RPMI8226 (cell line): ENCODE measurements at places on chromosomes 7 and 10.

DNA sequence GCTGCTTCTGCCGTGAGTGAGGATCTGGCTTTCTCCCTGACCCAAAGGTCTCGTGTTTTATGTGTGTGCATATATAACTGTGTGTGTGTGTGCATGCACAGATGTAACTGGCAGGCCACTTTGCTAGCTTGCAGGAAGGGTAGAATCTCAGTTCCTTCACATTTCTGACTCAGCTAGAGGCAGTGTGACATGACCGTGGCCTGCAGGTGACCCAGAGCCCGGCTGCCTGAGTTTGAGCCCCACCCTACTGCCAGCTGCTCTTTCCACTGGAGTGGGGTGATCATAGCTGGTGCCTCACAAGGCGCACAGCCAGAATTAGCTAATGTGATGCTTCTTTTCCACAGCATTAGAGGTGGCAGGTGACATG, 9.3 kb upstream of the MYL7 start:
- DNase-seq = peak; percentile 96

- DNase-seq = no peak
These were observed 67.6 kb downstream of the MDFIC start for GRCh38 chr7:114989531-114989930.

DNA sequence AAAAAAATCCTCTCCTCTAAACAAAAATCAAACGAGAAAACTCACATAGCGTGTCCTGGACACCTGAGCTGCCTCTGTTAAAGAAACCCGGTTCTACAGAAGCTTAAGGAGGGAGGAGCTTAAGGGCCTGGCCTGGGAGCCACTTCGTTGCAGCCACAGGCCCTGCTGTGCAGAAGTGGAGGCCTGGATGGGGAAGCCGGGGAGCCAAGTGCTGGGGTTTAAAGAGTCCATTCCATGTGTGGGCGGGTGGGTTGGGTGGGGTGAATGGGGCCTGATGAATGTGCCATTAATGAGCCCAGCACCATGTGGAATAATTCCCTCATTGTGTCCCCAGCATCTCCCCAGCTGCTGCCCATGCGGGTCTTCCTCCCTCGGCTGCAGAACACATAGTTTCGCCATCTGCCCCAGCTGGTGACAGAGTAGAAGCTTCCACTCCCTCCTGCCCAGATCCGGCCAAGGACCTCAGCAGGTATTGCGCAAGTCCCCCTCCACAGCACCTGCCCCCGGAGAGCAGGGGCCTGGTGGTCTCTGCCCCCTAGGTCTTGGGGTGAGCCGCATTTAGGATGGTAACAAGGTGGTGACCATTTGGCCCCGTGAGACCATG, 127.8 kb upstream of the BTBD16 start:
- DNase-seq = no peak

GRCh38 chr10:125629758-125630376, 53.1 kb downstream of the TEX36 start:
- peak; percentile 21 for DNase-seq

DNA sequence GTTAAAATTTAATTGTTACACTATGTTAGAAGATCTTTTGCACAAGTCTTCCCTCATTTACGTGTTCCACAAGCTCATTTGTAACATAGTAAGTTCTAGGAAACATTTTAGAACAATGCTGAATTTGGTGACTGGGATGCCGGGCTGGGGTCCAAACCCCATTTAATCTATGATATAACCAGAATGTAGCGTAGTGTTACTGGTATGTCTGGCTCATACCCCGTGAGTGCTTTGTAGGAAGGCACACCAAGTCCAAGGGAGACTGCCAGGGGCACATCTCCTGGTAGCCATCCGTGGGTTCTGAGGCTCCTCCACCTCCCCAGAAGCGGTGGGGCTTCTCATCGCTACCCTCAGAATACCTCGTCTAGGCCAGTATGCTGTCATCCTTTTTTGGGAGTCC, 21.3 kb upstream of the TMEM236 start:
- no peak for DNase-seq

DNA sequence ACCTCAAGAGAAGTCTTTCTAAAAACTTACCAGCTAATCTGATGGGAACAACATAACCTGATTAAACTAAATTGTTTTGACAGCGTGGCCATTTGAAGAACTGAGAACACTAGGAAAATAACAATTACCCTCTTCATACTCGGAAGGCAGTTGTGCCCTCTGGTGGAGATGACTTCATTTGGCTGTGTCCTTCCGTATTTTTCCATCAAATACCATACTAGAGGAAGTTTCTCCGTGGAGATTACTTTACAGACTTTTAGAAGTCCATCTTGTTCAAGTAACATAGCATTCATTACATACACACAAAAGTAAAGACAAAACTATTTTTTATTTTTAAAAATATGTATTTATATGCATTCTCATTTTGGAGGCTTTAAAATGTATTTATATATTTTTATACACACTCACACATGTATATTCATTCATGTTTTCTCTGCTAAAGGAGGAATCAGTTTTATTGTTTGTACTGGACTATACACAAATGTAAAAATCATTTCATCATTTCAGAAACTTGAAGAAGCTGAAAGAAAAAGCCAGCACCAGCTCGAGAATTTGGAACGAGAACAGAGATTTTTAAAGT, 25.2 kb downstream of the SMNDC1 start:
- peak; percentile 50 for DNase-seq

GRCh38 chr7:47932466-47933037, 15.7 kb downstream of the PKD1L1 start:
- no peak for DNase-seq

DNA sequence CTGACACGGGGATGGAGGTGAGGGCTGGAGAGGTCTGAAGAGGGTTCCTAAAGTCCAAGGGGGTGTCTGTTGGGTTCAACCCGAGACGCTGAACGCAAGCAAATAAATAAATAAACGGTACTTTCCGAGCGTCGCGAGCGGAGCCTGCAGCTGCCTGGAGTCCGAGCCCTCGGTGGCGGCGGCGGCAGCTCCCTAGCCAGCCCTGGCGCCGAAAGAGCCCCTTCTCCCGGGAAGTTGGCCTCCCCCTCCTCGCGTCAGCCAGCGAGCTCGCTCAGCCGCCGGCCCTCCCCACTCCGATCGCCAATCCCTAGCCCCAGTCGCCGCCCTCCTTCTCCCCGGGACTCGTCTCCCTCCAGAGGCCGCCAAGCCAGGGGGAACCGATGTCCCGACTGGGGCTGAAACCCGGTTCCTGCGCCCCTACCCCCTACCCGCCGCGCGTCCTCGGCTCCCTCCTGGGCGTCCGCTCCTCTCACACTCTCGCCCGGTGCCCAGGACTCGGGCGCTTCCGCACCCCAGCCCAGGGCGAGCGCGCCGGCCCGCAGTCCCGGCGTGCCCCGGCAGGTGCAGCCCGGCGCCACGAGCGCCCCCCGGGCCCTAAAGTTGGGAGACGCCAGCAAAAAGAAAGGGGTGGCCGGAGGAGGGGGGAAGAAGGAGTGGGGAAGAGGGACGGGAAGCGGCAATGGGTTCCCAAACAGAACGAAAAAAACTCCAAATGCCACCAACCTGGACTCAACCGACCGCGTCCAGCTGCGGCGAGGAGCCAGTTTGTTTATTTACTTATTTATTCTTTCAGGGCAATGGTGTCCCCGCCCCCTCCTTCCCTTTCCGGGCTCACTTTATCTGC, at the start of gene GFRA1:
GFRA1 (minus strand) TSS at position 767 of the 844 bp plus-strand sequence. CDS start 1,177 bp downstream, outside the sequence.
- no peak for DNase-seq

- DNase-seq = no peak
These were observed 682.2 kb upstream of the ANKRD30A start for GRCh38 chr10:36443233-36443632.

DNA sequence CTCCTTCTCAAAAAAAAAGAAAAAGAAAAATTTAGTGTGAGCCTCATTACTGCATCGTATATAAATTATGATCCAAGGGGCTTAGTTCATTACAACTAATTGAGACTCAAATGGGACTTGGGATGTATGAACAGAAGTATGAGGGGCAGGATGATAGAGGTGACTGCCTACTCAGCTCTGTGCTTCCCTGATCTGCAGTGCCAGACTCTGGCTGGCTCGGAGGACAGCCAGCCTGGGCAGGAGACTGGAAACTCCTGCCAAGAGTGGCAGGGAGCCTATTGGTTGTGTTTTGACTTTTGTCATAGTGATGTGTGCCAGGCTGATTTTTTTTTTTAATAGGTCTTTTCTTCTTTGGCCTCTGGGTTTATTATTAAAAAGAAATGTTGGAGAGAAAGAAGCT, 73.8 kb upstream of the GTF2IRD1 start:
- no peak for DNase-seq

- DNase-seq = no peak
These were observed 26.1 kb downstream of the IL15RA start for GRCh38 chr10:5951167-5951711.

GRCh38 chr7:143120691-143121405, 11.0 kb upstream of the PIP start:
- no peak for DNase-seq

- DNase-seq = no peak
These were observed 48.9 kb upstream of the PFKFB3 start for GRCh38 chr10:6153845-6154244.

DNA sequence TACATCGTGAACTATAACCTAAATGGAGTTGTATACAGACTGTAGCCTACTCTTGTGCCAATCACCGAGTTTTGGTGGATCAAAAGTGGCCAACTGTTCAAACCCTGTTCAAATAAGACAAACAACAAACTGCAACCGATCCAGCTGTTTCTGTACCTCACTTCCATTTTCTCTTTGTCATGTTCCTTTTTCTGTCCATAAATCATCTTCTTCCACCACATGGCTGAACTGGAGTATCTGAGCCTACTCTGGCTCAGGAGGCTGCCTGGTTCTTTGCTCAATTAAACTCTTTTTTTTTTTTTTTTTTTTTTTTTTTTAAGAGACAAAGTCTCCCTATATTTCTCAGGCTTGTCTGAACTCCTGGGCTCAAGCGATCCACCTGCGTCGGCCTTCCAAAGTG, 59.0 kb upstream of the NPVF start:
- DNase-seq = no peak

- DNase-seq = no peak
These were observed 59.8 kb downstream of the CPVL start for GRCh38 chr7:29086545-29086944.

DNA sequence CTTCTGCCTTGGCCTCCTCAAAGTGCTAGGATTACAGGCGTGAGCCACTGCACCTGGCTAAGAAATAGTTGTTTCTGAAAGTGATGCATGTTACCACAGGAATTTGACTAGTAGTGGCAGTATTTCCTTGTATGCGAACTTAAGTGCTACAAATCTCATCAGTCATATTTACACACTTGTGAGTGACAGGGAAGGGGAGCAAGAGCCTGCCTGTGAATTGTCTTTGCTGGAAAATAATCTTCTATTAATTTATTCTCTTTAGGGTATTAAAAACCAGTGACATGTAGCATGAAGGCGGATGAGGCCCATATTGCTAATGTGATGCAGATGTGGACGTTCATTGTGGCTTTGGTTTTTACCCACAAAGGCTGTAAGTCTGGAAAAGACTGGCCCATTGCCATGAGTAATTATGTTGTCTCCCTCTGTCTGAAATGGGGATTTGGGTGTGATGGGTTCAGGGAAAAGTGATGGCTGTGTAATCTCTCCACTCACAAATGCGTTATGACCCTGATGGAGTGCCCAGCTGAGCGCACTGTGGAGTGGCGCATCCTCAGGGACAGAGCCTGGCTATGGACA, 97.6 kb downstream of the CCNY start:
- no peak for DNase-seq

- DNase-seq = no peak
These were observed 212.2 kb downstream of the FAM107B start for GRCh38 chr10:14562218-14563075.

DNA sequence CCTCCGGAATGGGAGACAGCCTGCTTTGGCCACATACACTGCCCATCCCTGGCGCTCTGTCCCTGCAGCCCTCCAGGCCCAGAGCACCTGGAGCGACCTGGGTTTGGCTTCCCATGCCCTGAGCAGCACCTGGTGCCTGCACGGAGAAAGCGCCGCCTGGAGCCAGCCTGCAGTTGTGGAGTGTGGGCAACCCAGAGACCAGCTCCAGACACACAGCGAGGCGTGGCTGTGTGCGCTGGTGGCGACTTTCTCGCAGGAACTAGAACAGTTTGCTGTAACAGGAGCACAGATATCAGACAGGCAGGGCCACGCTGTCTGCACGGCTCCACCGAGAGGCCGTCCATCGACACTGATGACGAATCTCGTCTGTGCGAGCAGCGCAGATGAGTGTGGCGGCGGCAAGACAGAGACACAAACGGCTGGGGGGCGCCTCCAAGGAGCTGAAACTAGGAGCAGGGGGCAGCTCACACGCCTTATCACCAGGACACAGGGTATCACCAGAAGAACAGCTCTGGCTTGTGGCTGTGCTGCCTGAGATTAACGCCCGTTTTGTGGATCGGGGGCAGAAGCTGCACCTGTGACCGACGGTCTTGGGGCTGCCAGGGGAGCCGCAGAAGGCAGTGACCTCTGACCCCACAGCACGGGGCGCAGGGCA, 275.3 kb downstream of the DNAJB6 start:
- no peak for DNase-seq

DNA sequence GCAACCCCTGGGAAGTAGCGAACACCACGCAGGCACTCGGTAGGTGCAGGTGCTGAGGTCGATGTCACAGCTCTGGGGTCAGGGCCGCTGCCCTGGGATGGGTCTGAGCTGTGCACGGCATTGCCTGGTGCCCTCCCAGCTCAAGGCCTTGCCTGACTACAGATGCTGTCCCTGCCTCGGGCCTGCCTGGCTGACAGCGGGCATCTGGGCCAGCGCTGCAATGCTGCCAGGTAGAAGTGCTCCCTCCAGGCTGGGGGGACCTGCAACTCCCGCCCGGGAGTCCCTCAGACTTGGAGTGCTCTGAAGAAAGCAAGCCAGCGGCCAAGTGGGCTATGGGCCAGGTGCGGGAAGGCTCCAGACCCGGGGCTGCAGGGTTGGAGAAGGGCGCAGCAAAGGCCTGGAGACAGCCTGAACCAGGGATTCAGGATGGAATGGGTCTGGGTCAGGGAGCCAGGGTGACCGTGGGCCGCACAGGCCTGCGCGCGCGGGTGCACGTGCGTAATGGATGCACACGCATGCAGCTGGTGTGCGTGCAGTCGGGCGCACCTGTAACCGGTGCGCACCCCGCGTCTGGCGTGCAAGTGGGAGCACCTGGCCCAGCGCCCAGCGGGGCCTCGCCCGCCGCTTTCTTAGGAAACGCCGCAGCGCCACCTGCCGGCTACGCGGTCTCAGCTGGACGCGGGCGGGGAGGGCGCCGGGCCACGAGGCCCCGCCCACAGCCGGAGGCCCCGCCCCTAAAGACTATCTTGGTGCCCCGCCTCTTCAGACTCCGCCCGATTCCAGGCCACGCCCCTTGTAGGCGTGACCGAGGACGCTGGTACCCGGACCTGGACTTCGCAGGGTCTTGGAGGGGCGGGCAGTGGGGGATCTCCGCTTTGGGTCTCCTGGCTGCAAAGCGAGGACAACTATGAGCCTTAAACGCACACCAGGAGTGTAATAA, 46.7 kb downstream of the MICALL2 start:
- peak; percentile 85 for DNase-seq

DNA sequence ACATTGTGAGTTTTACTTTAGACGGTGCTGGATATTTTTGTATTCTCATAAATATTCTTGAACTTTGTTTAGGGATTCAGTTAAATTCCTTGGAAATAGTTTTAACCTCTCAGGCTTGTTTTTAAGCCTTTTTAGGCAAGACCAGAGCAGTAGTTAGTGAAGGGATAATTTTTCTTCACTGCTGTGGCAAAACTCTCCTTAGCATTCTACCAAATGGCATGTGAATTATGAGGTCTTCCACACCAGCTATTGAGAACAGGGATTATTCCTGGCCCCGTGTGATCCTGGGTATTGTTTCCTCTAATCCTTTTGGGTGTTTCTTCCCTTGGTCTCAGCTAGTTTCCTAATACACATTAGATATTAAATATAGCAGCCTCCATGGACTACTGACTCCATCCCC, 46.2 kb downstream of the CCDC71L start:
- DNase-seq = no peak
